Stomach (tissue), 19 donors: ENCODE measurements at places on chromosomes 11 and 22. TPM values are rescaled to one million over a fixed set of nuclear protein-coding genes. Genes with fewer than 3 reads are reported as not detected.

GRCh38 chr11:45745065-45745811, 59.7 kb upstream of the SLC35C1 start:
- H3K27me3 ChIP-seq = no peaks in the 10 kb centered on the region
- no peak for DNase-seq
- H3K4me3 ChIP-seq = no peak overlapping the region
- no peaks in the 10 kb centered on the region for H3K4me1 ChIP-seq

DNA sequence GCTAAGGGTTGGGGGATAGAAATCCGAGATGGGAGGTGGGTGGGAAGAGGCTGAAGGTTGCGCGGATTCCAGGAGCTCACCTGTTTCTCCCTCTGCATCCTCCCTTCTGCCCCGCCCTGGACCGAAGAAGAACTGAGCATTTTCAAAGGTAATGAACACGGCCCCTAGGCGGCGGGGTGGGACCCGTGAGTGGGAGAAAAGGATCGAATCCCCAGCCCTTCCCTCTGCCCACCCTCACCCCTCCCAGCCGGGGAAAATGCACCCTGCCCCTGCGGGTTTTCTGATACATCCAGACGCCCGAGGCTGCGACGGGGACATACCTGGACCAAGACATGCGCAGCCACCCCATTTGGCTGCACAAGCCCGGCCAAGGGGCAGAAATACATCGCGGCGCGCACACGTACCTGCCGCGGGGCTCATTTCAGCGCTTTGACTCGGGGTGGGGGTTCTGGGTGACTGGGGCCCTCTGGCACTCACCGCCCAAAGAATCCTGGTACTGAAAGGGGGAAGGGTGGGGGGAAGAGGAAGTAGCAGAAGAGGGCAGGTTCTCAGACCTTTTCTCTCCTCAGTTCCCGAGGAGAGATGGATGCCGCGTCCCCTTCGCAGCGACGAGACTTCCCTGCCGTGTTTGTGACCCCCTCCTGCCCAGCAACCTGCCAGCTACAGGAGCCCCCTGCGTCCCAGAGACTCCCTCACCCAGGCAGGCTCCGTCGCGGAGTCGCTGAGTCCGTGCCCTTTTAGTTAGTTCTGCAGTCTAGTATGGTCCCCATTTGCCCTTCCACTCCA, 6.0 kb downstream of the VSIG2 start:
- no peaks in the 10 kb centered on the region for H3K36me3 ChIP-seq
- DNase-seq = no peak
- H3K27me3 ChIP-seq = no peaks in the 10 kb centered on the region
- H3K4me1 ChIP-seq = peaks cover 56% of the 10 kb centered on the region
- peak overlapping the region; percentile 61 for H3K4me3 ChIP-seq

- H3K27me3 ChIP-seq = no peaks in the 10 kb centered on the region
- H3K4me3 ChIP-seq = no peak overlapping the region
- no peak overlapping the region for H3K27ac ChIP-seq
- H3K36me3 ChIP-seq = no peaks in the 10 kb centered on the region
- no peaks in the 10 kb centered on the region for H3K4me1 ChIP-seq
These were observed 107.2 kb downstream of the SCN3B start for GRCh38 chr11:123547180-123547579.

DNA sequence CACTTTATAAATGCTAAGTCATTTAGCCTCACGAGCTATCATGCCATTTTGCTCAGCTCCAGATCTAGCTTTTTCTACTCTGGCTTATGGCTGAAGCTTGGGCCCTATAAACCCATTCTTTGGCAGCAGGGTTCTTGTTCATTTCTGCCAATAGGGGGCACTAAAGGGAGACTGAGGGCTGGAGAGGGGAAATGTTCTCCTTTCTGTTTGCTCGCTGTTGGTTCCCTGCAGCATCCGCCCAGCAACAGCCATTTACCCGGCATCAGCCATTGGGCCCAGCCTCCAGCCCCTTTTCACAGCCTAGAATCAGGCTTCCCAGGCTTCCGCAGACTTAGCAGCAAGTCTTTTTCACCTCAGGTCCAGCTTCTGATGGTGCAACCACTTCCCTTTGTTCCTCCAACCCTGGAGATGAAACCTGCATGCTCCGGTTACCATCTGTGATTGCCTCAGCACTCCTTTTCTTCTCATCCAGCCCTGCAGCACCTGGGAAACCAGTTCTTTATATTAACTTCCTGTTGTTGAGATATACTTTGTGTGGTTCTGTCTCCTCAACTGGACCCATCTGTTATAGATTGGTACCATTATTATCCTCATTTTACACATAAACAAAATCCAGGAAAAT, 4.2 kb upstream of the ME3 start:
- H3K4me3 ChIP-seq = no peak overlapping the region
- DNase-seq = no peak
- no peak overlapping the region for H3K27ac ChIP-seq
- no peaks in the 10 kb centered on the region for H3K36me3 ChIP-seq
- H3K27me3 ChIP-seq = peaks cover 3% of the 10 kb centered on the region
- peaks cover 11% of the 10 kb centered on the region for H3K4me1 ChIP-seq

The BMAL1 gene
- 132 TPM for total RNA-seq
